Kidney (tissue), 22 donors: ENCODE measurements at places on chromosomes 13 and 19. TPM values are rescaled to one million over a fixed set of nuclear protein-coding genes. Genes with fewer than 3 reads are reported as not detected.

- DNase-seq: peak; percentile 16
Measured at GRCh38 chr19:33063356-33063752, 1.3 kb downstream of the RHPN2 start.

Gene LYL1
- polyA plus RNA-seq: 8.5 TPM

DNA sequence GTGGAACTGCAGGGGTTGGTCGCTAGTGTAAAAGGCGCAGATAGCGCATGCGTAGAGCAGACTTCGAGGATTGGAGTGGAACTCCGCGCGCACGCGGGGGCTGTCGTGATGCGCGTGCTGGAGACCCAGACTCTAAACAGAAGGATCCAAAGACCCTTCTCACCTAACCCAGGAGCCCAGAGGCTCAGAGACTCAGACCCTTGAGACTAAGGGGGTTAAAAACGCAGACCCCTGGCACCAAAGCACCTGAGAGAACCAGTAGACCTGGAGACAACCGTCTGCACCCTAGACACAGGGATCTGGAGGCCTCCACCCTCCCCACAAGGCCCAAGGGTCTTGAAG, 567 bp upstream of the CTU1 start:
- DNase-seq: no peak

DNA sequence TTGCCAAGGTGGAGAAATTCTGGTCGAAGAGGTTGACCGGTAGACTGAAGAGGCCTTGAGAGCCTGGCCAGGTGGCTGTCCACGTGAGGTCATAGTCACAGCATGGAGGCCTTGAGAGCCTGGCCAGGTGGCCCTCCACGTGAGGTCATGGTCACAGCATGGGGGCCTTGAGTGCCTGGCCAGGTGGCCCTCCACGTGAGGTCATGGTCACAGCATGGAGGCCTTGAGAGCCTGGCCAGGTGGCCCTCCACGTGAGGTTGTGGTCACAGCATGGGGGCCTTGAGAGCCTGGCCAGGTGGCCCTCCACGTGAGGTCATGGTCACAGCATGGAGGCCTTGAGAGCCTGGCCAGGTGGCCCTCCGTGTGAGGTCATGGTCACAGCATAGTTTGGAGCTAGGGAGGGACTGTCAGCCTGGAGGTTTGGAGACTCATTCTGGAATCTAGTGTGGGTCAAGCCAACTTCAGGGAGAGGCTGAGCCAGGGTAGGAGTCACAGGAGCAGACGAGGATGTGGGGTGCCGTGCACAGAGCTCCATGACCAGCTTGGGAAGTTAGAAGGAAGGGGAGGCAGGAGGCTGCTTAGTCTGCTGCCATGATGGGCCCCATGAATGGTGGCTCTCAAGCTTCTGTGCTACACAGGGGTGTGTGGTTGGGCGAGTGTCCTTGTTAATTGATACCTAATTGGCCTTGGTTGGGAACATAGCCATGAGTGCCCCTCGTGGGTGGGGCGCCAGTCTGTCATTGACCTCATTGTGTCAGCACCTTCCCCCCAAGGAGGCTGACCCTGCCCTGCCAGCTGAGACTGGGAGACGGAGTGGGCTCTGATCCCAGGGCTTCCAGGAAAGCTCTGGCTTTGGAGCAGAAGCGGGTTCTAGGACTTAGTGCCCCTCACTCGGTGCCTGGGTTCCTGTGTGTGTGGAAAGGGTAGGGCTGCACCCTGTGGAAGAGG, 4.0 kb downstream of the LENG9 start:
- no peak for DNase-seq

DNA sequence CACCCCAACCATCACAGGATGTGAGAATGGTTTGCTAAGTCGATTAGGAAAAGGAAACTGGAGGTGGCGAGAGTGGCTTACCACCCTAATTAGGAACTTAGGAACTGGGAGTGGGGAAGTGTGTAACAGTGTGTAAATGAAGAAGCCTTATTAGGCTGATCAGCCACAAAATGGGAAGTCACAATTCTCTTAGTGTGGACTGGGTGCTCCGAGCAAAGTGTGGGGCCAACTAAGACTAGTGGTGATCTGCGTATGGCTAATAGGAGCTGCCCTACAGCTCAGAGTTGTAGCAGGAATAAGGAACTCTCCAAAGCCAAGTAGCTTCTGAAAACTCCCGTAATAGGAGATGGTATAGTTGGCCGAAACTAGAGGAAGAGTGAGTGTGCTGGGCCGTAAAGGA, 7.6 kb downstream of the SIGLEC11 start:
- DNase-seq: no peak

DNA sequence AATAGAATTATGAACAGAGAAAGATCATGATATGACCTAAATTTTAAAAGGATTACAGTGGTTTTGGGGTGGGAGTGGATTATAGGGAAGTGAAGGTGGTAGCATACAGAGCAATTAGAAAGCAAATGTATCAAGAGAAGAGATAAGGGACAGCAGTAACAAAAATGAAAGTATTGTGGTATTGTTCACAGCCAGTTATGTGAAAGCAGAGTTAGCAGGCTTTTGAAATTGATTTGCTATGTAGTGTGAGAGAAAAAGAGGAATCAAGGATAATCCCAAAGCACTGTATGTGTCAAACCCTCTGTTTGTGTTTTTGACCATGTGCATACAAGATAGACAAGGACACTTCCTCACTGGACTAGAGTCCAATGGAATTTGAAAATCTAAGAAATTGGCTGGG, 1721.4 kb downstream of the PCDH9 start:
- no peak for DNase-seq

Gene ZIC2
- polyA plus RNA-seq: 0.13 TPM

DNA sequence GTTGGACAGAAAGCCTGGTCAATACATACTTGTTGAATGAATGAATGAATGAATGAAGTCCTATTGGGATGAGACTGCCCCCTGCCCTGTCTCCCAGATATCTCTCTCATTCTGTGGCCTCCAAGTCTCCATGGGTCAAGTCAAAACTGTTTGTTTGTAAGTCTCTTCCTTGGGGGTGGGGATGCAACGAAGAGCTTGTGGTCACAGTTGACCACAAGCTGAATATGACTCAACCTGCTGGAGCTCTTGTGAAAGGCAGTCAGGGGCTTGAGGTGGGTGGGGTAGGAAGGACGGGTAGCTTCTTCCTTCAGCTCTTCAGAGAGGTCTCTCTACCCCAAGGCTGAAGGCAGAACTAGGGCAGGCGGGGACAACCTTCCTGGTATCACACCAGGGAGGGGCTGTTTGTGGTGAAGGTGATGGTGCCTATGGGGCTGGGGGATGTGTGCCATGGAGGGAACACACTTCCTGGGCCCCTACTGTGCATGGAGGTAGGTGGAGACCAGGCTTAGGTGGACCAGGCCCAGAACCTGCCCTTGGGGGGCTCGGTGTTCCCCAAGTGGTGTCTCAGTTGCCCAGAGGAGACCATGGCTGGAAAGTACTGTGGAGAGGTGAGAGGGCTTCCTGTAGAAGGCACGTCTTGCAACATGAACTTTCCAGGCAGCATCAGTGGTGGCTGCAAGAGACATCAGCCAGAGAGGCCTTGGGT, 8.0 kb downstream of the MYO1F start:
- no peak for DNase-seq

Gene CASP14
- polyA plus RNA-seq: not detected

Gene ZFP14
- polyA plus RNA-seq: 4.3 TPM

- DNase-seq: no peak
Measured at GRCh38 chr19:843180-843835, 2.5 kb downstream of the PRTN3 start.
